Stimulated activated effector memory CD8-positive, alpha-beta T cell treated with anti-CD3 and anti-CD28 coated beads, Interleukin-12 subunit alpha, Interleukin-12 subunit beta, amount 100 ng/mL, for 72 hours (primary cell): ENCODE measurements at places on chromosomes 5 and 9.

GRCh38 chr9:126704157-126704891 is 90.6 kb downstream of the LMX1B start:
- no peak for DNase-seq

DNA sequence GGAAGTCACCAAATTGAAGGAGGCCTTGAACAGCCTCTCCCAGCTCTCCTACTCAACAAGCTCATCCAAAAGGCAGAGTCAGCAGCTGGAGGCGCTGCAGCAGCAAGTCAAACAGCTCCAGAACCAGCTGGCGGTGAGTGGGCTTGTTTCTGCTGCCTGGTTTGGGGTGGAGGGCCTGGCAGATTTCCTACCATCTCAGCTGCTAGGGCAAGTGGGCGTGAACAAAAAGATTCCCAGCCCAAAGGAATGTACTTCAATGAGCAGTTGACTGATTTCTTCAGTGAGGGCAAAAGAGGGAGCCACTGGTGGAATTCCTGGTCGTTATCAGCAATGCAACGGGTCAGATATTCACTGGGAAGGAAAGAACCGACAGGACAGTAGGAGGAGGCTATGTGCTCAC is 12.6 kb upstream of the TTC23L start:
- no peak for DNase-seq

DNA sequence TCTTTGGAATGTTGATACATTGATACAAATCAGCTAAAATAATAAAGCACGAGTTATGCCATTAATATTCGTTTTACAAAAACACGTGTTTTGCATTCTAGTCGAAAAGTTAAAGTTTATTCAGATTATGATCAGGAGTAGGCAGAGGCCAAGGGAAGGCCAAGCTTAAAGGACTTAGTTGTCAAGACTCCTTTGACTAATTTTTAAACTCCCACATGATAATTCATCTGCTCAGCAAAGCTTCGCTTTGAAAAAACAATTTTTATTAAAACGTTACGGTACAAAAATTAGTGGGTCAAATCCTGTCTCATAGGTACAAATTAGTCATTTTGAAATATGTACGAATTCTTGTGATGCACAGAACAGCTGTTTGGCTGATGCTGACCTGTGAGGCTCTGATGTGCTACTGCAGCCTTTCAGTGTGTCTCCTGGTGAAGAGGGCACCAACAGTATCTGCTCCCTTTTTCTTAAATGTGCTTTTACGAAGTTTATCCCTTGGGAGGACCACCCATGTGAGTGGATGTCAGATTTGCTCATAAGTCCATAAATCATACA is 23.0 kb upstream of the NR3C1 start:
- DNase-seq: no peak

DNA sequence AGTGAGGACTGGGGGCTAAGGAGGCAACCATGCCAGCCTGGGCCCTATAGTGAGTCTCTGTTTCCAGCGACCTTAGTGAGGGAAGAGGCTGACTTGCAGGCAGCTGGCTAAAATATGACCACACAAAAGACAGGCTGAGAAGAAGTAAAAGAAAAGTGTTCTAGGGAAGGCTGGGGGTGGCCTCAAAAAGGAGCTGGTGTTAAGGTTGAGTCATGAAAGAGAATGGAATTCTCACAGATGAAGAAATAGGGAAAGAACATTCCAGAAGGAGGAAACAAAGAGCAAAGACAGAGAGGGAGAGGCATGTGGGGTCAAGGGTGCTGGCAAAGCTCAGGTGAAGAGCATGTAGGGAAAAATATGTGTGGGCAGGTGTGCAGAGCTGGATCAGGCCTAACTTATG is 302.7 kb upstream of the RFX3 start:
- DNase-seq: no peak

GRCh38 chr5:21672911-21673310 is 1180.2 kb downstream of the CDH12 start:
- DNase-seq: no peak

DNA sequence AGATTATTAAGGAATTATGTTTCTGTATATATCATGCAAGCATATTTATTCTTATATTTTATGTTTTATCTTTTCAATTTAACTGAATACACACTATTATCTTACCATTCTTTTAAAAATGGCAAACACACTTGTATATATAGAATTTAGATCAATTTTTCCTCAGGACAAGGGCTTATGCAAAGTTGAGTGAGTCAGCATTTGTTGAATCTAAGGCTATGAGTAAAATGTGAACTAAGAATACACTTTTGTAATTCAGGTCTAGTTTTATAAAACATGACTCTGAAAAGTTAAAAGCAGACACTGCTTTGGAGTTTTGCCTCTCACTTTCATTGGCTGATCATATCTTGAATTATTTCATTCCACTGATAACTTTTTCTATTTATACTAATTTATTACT is 127.8 kb downstream of the FOCAD start:
- DNase-seq: no peak

GRCh38 chr5:52560366-52560765 is 227.3 kb upstream of the ITGA1 start:
- DNase-seq: no peak

- DNase-seq: no peak
Observed at GRCh38 chr9:91359083-91359482, 2.6 kb downstream of the AUH start.

- no peak for DNase-seq
Observed at GRCh38 chr9:94927048-94927761, 200.7 kb downstream of the AOPEP start.

GRCh38 chr5:73901455-73901854 is 275.5 kb downstream of the ARHGEF28 start:
- DNase-seq: no peak

DNA sequence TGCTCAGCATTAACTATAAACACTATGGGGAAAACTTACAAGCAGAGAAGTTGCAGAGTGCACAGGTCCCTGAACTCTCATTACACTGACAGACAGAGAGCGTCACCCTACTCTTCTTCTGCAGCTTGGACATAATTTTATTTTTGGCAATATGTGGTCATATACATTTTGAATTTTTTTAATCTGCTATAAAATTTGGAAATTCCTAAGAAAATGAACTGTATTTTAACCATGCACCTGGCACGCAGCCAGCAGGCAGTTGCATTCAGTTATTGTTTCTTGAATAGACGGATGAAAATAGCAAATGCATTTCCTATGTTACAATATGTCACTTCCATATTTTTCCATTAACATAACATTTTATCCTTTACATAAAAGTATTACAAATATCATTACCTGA is 100.2 kb downstream of the SLC25A46 start:
- DNase-seq: no peak

DNA sequence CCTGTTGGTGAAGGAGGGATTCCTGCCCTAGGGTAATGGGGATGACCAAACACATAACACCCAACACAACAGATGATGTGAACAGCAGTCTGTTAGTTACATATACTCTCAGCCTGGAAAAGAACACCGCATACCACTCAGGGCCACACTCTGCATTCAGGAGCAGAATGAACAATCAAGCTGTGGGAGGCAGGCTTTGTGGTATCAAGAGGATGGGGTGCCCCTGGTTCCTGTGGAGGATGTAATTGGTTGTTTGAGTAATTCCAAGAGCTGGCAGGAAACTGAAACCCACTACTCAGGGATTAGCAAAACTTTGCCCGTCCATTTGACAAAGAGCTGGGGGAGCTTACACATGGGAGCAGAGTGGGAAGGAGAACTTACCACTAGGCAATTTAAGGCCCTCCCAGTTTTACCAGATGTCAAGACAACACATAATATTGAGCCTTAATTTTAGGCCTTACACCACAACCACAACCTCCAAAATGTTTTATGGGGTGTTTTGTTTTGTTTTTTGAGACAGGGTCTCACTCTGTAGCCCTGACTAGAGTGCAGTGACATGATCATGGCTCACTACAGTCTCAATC is 15.6 kb upstream of the PRKAA1 start:
- DNase-seq: peak; percentile 75

- DNase-seq: no peak
Observed at GRCh38 chr5:160188141-160189015, 40.9 kb upstream of the FABP6 start.

GRCh38 chr5:67028371-67028770 is 168.2 kb downstream of the CD180 start:
- no peak for DNase-seq

- DNase-seq: no peak
Observed at GRCh38 chr9:119291554-119291953, 77.7 kb downstream of the BRINP1 start.

- DNase-seq: no peak
Observed at GRCh38 chr5:154447089-154447725, 1.4 kb downstream of the SAP30L start.

- DNase-seq: no peak
Observed at GRCh38 chr5:170151097-170151831, 45.6 kb downstream of the FOXI1 start.

DNA sequence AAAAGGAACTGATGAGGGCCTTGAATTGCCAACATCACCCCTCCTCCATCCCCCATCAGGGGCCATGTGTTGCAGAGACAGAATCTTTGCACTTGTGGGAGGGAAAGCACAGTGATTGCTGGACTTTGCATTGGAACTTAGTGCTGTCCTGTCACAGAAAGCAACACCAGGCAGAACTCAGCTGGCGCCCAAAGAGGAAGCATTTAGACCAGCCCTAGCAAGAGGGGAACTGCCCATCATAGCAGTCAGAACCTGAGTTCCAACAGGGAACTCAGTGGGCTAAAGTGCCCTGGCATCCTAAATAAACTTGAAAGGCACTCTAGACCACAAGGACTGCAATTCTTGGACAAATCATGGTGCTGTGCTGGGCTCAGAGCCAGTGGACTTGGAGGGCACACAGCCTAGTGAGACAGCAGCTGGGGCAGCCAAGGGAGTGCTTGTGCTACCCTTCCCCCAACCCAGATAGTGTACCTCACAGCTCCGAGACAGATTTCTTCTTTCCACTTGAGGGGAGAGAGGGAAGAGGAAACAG is 128.1 kb downstream of the ACTL7B start:
- DNase-seq: no peak
